Ureter (tissue), 1 donor: ENCODE measurements at places on chromosomes 3 and 15.

GRCh38 chr3:35241236-35241635 is 398.1 kb upstream of the ARPP21 start:
- no peak for DNase-seq

DNA sequence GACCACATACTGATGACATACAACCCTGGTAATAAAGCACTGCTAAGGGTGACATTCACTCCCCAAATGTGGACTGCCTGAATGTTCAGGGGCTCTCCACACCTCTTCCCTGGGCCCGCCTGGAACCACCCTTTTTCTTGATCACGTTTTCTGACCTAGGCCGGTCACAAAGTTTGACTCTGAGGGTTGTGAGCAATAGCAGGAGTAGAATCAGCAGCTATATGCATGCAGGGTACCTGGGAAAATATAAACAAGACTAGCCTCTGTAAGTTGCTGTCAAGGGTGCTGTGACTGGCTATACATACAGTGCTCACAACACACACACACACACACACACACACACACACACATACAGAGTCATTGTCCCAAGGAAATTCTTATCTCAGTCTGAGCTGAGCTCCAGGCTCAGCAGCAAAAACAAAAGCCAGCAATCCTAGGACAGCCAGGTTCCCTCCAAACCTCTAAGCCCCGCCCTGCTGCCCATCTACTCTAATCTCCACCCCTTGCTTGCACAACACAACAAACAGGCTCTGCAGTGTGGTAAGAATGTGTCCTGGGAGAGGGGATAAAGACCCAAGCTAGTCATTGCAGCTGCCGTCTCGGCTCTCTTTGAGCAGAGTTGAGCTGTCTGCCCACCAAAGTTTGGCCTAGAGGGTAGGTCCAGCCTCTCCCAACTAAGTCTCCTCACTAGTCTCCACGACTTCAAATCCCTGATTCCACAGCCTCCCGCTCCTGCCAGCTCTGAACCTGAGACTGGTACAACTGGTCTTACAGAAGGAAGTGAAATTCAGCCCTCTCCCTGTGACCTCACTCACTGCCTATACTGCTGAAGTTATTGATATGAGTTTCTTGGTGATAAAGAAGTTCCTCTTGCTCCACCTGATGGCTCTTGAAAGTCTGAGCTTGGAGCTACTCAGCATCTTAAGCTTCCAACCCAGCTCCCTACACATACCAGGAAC is 2.2 kb downstream of the BMF start:
- peak; percentile 85 for DNase-seq

- no peak for DNase-seq
These were observed 17.4 kb downstream of the CCDC12 start for GRCh38 chr3:46959161-46959511.

DNA sequence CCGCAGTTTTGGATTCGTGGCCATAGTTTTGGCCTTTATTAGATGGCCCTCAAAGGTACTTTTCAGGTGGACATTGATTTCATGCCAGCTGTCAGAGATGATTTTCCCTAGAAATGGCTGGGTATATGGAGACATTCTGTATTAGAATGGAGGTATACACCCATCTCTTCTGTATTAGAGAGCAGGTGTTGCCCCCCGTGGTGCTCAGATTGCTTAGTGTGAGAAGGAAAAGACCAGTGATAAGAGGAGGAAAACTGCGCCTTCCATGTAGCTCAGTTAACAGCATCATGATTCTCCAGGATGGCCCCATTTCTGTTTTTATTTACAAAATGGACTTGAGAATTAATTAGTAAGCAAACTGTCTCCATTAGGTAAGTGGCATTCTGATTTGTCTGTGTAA is 145.9 kb downstream of the IGF1R start:
- DNase-seq, result peak; percentile 20

GRCh38 chr15:64618540-64618939 is 156.8 kb downstream of the RBPMS2 start:
- DNase-seq, result no peak

DNA sequence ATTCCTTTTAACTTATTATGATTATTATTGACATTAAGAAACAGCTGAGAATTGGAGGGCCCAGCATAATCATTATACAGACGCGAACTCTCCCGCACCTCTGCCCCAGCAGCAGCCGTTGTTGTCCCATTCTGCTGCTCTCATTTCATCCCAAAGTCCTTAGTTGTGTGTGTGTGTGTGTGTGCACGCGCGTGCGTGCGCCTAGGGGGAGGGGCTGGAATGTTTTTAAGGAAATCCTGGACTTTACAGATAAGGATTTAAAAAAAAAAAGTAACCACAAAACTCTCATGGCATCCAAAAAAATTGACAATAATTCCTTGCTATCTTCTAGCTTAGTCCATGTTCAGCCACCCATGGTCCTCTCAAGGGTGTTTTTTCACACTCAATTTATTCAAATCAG is 134.2 kb downstream of the WNT7A start:
- no peak for DNase-seq

- DNase-seq, result no peak
These were observed 360.7 kb downstream of the NSUN3 start for GRCh38 chr3:94423578-94423977.

- DNase-seq, result no peak
These were observed 70.3 kb downstream of the TBL1XR1 start for GRCh38 chr3:177127008-177127407.

DNA sequence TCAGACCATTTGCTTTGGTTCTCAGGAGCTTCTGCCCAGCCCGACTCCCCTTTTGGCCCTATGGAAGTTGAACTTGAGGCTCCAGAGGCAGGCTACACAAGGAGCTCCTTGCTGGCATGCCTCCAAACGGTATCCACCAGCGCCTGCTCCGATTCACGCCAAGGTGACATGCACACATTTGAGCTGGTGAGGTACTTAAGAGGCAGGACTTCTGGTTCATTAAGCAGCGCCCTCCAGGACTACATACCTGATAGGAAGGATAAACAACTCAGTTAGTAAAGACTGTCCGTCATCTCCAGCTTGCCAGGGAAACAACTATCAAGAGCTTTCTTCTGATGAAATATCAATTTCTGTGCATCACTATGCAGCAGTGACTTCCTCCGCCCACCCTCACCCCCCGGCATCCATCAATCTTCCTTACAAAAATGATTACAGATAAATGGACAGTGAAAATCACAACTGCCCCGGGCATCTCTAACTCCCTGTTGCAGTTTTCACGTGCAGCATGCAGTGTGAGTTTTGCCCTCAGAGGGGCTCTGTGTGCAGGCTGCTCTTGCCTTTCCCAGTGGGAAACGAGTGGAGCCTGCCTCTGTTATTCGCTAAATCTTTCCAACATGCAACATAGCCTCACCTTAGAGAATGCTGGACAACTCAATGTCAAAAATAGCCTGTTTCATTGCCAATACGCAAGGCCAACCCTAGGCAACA is 122.9 kb downstream of the ARRDC4 start:
- no peak for DNase-seq

DNA sequence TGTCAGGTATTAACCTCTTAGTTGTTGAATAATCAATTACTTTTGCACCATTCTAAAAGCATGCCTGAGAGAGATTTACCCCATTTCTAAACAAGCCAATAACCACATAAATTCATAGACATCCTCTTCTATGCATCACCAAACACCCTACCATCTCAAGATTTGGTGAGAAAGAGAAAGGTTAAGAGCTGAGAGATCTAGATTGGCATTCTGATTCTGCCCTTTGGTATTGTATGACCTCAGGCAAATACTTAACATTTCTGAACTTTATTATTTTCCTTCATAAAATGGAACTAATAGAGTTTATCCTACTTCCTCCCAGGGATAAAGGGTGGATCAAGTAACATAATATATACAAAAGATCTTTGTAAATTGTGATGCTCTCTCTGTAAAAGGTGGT is 146.5 kb upstream of the MME start:
- DNase-seq, result no peak

DNA sequence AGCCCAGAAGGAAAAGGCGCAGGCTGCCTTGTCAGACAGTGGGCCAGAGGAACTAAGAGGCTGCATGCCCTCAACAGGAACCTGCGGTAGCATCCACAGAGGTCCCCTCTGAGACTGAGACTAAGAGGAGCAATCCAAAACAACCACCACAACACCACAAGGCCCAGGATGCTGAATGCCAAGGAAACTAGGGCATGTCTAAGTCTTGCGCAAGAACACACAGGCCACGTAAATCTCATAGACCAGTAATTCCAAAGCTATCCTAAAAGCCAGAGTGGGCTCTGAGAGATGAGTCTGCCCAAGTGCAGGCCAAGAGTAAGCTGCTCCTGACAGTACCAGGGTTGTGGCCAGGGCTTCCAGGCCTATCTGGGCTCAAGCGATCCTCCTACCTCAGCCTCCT is 12.9 kb downstream of the MON1A start:
- no peak for DNase-seq

GRCh38 chr3:186054792-186055352 is 54.0 kb downstream of the ETV5 start:
- no peak for DNase-seq

DNA sequence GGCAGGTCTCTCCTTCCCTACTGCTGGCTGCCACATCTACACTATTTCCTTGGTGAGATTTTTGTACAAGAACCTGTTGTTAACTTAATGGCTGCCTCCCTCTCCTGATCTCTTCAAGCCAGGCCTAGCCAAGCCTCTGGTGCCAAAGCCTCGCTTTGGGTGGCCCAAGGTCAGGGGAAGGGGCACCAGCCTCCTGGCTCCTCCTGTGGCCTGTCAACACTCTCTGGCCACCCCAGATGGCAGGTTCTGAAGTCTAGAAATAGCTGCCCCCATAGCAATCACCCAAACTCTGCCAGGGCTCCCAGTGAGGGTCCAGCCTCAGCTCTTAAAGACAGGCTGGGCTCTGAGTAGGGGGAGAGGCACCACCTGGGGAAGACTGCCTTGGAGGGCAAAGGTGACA is 5.0 kb downstream of the IFRD2 start:
- no peak for DNase-seq

DNA sequence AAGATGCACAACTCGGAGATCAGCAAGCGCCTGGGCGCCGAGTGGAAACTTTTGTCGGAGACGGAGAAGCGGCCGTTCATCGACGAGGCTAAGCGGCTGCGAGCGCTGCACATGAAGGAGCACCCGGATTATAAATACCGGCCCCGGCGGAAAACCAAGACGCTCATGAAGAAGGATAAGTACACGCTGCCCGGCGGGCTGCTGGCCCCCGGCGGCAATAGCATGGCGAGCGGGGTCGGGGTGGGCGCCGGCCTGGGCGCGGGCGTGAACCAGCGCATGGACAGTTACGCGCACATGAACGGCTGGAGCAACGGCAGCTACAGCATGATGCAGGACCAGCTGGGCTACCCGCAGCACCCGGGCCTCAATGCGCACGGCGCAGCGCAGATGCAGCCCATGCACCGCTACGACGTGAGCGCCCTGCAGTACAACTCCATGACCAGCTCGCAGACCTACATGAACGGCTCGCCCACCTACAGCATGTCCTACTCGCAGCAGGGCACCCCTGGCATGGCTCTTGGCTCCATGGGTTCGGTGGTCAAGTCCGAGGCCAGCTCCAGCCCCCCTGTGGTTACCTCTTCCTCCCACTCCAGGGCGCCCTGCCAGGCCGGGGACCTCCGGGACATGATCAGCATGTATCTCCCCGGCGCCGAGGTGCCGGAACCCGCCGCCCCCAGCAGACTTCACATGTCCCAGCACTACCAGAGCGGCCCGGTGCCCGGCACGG is 991 bp downstream of the SOX2 start:
- no peak for DNase-seq

GRCh38 chr3:131795390-131796090 is 239.3 kb downstream of the CPNE4 start:
- DNase-seq, result peak; percentile 42

GRCh38 chr15:69802432-69802831 is 295.3 kb downstream of the TLE3 start:
- DNase-seq, result no peak

- no peak for DNase-seq
These were observed 1.2 kb downstream of the SETD2 start for GRCh38 chr3:47162697-47163168.
